Ovary (tissue), 10 donors: ENCODE measurements at places on chromosomes 1 and 21. TPM values are rescaled to one million over a fixed set of nuclear protein-coding genes. Genes with fewer than 3 reads are reported as not detected.

DNA sequence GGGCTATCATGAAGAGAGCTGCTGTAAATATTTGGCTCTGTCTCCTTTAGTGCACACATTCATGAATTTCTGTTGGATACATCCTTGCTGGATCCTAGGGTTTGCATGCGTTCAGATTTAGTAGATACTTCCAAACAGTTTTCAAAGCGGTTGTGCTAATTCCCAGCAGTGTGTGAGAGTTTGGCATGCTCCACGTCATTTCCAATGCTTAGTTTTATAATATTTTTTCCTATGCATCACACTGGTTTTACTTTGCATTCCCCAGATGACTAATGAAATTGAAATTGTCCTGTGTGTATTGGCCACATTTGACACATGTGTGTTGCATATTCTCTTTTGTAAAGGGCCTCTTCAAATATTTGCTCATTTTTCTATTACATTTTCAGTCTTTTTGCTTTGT, 18.5 kb upstream of the AADACL3 start:
- no peak for DNase-seq

Gene ENSA
- total RNA-seq: 145 TPM

DNA sequence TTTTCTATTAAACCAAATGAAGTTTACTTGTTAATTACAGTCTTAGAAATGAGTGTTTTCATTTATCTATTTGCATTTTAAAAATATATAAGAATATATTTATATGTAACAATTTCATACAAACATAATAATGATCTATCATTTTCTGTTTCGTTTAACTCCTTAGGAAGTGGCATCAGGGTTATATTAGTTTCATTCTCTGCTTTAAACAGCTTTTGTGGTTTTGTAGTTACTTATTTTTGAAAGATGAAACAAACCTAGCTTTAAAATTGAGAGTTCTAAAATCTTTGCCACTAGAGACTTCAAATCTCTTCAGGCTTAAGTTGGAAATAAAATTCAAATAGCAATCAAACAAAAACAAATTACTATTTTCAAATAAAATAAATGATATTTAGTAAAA, 2110.6 kb downstream of the MRPL39 start:
- DNase-seq: no peak

GRCh38 chr1:47557066-47557465, 119.2 kb downstream of the FOXD2 start:
- no peak for DNase-seq
